ENCODE measurements at places on chromosomes 11 and 22. TPM values are rescaled to one million over a fixed set of nuclear protein-coding genes. Genes with fewer than 3 reads are reported as not detected.

Gene CSNK2A3
- 1.1 TPM for total RNA-seq

Gene THAP7
- total RNA-seq = 60.0 TPM

Gene KRTAP5-9
- total RNA-seq = not detected

Gene POU2AF2
- not detected for total RNA-seq

Gene WT1
- total RNA-seq = not detected

Gene BARX2
- not detected for total RNA-seq

Gene TRIM29
- 2.7 TPM for total RNA-seq

Gene ALDH3B2
- total RNA-seq = not detected

Gene PHLDA2
- 21.3 TPM for total RNA-seq

Gene NDUFA6
- 21.3 TPM for total RNA-seq

Gene PLAAT4
- 20.4 TPM for total RNA-seq

Gene PHF21B
- total RNA-seq = 2.1 TPM

Gene JAM3
- 83.7 TPM for total RNA-seq

Gene GPR152
- not detected for total RNA-seq

Gene MS4A18
- not detected for total RNA-seq

Gene OR51B2
- not detected for total RNA-seq

Gene GGTLC2
- not detected for total RNA-seq

Gene MPPED1
- total RNA-seq = not detected

Gene RFPL3
- not detected for total RNA-seq

Gene USH1C
- not detected for total RNA-seq

Gene PRAME
- total RNA-seq = not detected

Gene GAS2L1
- total RNA-seq = 52.9 TPM

Gene CEP126
- 11.3 TPM for total RNA-seq

All from thoracic aorta (tissue), 2 donors.